ENCODE measurements at places on chromosomes 12 and 14.

DNA sequence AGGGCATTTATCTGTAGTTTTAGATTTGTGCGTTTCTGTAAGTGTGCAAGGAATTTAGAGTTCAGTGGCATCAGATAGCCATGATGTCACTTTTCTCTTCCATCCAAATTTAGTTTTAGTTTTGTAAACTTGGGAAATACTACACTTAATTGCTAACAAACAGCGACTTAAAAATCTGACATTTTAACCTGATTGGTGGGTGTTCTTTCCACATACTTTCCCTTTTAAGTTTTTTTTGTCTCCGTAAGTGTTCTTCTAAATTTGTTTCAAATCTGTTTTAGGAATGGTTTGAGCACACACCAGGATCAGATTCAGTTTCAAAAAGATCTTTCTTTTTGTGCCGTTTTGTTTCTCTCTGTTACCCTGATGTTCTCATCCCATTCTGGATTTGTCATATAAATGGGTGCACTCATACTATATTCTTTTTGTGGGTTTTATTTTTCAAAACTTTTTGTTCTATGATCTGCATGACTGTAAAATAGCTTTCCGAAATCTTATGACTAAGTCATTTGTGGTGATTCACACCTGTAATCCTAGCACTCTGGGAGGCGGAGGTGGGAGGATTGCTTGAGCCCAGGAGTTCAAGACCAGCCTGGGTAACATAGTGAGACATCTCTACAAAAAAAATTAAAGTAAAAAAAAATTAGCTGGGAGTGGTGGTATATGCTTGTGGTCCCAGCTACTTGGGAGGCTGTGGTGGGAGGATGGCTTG, 58.9 kb downstream of the FBXO34 start:
- DNase-seq: no peak

DNA sequence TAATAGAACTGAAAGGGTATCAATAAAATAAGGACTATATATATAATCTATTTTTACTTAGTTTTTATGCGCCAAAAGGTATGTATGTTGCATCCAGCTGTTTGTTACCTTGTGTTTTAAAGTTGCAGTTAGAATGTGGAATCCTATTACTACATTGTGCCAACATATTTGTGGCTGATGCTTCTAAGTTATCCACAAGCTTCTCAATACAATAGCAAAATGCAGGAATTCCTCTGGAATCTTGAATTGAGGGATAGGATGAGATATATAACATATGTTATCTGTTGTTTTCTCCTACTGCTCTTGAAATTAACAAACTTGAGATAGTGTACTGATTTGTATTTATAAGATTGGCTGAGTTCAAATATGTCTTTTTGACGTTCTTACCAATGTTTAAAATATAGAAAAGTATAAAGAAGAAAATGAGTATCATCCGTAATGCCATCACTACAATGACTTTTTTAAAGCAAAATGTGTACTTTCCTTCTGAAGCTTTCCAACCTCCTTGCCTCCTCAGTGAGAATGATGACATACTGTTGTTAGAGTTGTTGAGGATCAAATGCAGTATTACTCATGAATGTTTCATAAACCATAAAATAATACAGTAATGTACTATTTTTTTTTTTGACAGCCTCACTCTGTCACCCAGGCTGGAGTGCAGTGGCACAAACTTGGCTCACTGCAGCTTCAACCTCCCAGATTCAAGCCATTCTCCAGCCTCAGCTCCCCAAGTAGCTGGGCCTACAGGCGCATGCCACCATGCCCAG, 6.6 kb downstream of the RAP1B start:
- DNase-seq: no peak

- peak; percentile 67 for DNase-seq
Measured at GRCh38 chr12:65741656-65742017, 82.6 kb upstream of the HMGA2 start.

- DNase-seq: no peak
Measured at GRCh38 chr12:120216742-120217605, 16.1 kb upstream of the RPLP0 start.

DNA sequence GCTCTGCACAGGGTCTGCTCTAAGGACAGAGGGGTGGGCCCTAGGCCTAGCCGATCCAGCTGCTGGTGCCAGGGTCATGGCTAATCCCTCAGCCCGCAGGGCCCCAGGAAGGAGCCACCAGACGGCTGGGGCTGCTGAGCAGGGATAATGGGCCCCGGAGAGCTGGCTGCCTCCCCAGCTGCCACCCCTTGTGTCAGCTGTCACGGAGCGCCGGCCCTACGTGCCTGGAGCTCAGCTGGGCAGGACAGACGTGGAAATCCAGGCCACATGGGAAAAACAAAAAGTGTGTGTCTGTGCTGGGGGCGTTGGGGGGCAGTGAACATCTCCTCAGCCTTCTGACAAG, 36.2 kb downstream of the CHGA start:
- DNase-seq: no peak

Data from left renal cortex interstitium (tissue), 4 donors.